Fibroblast of the aortic adventitia (primary cell): ENCODE measurements at places on chromosomes 3 and 15. TPM values are rescaled to one million over a fixed set of nuclear protein-coding genes. Genes with fewer than 3 reads are reported as not detected.
A peak's percentile ranks its signal among the peaks of the same experiment; 100 is the strongest.

GRCh38 chr15:40550341-40551037, 14.4 kb downstream of the CCDC32 start:
- no peak for DNase-seq

GRCh38 chr3:69417541-69418078, 31.7 kb upstream of the FRMD4B start:
- no peak for DNase-seq

DNA sequence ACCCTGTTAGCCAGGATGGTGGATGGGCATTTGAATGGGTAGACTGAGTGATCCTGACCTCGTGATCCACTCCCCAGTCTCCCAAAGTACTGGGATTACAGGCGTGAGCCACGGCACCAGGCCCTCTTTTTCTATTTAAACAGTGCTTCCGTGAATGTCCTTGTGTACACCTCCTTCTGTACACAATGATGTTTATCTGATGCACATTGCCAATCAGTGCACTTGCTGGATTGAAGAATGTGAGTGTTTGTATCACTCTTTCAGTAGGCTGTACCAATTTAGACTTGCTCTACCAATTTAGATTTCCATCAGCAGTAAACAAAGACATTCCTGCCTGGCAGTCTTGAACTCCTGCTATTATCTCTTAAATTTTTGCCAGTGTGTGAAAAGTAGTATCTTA, 8.9 kb upstream of the ZNF619 start:
- DNase-seq, result no peak

- DNase-seq, result no peak
Measured at GRCh38 chr3:43288850-43289249, 2.5 kb downstream of the SNRK start.

GRCh38 chr3:114128231-114128630, 50.6 kb downstream of the DRD3 start:
- DNase-seq, result peak; percentile 57

The CPLX3 gene
- not detected in 2 replicates for total RNA-seq

The CLDN11 gene
- total RNA-seq, result 375 and 661 TPM in 2 replicates
